ENCODE measurements at places on chromosomes 2 and 18.

DNA sequence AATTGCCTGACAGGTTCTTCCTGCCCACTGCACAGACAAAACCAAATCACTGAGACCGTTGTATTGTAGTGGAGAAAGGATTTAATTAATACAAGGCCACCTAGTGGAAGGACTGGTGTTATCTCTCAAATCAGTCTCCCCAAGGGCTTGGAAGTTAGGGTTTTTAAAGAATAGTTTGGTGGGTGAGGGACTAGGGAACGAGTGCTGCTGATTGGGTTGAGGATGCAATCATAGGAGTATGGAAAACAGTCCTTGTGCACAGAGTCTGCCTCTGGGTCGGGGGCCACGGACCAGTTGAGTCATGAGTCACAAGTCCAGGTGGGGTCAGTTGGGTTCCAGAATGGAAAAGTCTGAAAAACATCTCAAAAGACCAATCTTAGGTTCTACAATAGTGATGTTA, 89.1 kb downstream of the B3GNT2 start:
- DNase-seq, result no peak

GRCh38 chr2:149915151-149915550, 327.6 kb upstream of the MMADHC start:
- DNase-seq, result no peak

DNA sequence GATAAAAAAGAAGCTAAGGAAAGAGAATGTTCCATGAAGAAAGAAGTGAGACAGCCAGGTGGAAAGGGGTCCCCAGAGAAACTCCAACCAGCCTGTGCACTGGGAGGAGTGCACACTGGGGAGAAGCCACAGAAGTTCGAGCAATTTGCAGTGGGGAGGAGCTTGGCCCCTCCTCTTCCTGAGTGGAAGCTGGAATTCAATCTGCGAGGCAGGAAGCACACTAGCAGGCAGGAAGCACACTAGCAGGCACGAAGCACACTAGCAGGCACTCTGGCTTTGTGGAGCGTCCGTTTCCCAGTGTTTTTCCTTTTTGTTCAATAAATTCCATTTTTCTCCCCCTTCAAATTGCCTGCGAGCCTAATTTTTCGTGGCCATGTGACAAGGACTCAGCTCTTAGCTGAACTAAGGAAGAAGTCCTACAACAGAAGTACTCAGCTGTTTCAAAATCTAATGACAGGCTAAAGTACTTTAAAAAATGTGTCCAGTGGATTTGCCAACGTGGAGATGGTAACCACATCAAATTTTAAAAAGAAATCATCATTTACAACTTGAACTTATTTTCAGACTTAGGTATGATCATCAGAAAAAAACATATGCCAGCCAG, 21.4 kb upstream of the SPIRE1 start:
- peak; percentile 62 for DNase-seq

GRCh38 chr18:66728951-66729350, 125.1 kb upstream of the CDH19 start:
- DNase-seq, result no peak

GRCh38 chr2:224426656-224427055, 24.7 kb upstream of the FAM124B start:
- no peak for DNase-seq

All from HT-29 (cell line).